ENCODE measurements at places on chromosomes 6 and 20.
A peak's percentile ranks its signal among the peaks of the same experiment; 100 is the strongest.

GRCh38 chr6:163627274-163628062 is 212.9 kb downstream of the QKI start:
- DNase-seq: no peak

DNA sequence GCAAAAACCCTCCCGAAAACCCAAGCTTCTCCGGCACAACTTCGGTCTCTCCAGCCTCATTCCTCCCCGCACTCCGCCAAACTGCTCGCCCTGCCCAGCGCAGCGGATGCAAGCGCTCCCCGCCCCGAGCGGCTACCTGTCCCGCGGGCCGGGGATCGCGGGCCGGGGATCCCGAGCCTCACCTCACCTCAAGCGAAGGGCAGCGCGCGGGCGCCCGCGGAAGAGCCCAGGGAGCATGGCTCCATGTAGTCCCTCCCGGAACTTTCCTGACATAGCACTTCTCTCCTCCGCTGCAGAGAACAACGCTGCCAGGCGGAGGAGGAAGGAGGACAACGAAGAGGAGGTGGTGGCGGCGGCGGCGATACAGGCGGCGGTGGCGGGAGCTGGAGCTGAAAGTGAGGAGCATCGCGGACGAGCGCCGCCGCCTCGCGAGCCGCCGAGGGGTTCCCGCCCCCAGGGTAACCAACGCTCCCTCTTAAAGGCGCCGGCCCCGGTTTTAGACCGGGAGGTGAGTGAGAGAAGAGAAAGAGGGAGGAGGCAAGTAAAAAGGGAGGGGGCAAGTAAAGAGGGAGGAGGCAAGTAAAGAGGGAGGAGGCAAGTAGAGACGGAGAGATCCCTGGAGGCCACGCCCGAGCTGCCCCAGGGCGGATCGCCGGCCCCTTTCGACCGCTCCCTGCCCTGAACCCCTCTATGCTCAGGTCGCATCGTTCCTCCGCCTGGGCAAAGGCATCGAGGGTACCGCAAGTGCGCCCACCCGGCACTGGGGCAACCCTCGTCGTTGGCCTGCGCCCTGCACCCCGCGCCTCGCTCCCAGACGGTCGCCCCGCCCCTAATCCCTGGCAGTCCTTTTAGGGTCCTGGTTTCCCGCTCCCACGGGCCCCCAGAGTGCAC is at the start of gene GPR63:
GPR63 (minus strand) TSS at position 397 of the 891 bp plus-strand sequence. CDS start 37,746 bp downstream, outside the sequence.
- DNase-seq: peak; percentile 86

DNA sequence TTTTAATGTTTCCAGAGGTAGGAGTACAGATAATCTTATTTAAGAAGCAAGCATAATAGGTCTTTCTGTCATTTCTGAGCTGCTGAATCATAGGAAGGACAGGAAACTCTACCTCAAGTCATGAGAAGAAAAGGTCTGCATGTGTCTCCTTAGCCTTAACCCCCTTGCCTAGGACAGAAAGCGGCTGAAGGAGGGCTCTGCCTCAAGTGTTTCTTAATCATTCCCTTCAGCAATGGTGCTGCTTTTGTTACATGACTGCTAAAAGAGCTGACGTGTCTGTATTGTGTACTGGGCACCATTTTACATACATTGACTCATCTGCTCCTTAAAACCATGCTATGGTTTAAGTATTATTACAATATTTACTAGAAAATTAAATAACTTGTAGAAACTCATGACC is 564.0 kb upstream of the AGPAT4 start:
- no peak for DNase-seq

DNA sequence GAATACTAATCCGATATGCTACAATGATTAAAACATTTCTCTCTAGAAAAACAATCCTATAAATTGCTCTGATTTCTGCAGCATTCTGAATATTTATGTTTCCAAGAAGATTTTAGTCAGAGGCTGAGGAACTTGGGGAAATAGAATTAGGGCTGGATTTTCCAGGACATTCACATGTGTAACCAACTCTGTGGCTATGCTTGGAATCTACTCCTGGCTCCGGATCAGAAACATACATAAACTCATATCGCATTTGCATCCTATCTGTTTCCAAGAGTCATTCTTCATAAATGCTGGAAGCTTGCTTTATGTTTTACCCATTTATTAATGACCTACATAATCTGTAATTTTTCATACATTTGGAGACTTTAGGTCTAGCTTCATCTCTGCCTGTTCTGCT is 459.9 kb upstream of the MARCKS start:
- DNase-seq: no peak

DNA sequence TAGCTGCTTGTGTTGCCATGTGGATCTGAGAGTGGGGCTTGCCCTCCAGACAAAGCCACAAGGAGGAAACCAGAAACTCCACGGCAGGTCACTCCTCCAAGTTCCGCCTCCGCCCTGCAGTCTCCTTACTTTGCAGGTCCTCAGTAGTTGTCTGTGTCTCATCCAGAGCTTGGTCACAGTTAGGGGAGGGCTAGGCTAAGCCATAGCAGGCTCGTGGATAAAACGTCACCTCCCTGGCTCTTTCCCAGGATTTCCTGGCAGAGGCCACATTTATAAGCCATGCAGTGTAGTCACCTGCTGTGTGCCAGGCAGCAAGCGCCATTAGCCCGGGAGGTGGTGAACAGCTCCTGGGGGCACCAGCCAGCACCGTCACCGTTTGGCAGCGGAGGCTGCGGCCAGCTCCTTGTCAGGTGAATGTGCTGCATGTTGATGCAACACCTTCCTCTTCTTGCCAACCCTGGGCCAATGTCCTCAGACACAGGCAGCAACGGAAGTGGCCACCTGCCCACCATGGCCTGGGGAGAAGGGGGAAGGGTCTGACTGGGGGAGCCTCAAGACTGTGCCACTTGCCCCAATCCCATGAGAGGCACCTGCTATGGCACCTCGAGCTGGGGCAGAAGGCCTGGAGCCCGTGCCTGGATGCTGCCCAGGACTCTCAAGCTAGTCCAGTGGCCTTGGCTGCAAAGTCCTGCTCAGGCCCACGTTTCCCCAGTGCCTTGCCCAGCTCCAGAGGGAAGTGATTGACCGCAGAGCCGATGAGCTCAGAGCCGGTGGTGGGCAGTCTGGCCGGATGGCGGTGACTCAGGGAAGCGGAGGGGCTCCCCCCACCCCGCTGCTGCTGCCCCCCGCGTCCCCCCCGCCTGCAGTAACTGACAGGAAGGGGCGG is 39.0 kb upstream of the SLCO4A1 start:
- DNase-seq: no peak

GRCh38 chr6:136034422-136034821 is 182.9 kb downstream of the PDE7B start:
- no peak for DNase-seq

DNA sequence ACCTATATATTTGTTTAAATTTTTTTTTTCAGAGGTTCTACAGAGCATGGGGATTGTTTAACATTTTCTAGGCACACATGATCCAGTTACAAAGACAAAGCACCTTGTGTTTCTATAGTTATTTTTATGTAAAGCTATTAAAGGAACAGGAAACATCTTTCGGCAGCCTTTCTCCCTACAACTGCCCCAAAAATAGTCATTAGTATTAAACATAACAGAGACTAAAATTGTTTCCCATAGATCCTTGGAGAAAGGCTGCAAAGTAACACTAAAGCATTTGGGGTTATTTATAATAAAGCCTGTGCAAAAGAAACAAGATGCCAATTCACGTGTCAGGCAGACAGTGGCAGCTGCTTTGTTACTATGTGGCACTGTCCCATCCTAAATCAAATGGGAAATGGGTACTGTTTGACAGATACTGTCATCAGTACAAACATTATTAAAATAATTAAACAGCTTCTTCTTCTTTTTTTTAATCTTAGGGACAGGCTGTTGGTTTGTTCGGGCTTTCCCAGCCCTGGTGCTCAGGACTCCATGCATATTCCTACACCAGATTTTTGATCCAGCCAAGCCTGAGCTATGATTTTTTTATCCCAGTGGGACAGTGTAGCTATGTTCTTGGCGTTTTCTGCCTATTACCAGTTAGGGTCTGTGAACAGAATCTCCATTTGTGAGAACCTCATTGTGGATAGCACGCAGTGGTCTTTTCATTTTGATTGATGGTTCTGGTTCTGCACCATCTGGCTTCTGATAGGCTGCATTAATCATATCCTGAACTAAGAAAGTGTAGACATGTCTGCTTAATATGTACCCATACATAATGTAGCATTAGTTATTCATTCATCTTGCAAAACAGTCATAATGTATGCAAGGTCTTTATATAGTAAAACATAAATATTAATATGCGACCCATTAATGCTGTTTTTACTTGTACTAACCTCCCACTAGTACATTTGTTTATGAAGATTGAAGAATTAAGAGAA is 460.4 kb upstream of the SOX4 start:
- DNase-seq: peak; percentile 55

DNA sequence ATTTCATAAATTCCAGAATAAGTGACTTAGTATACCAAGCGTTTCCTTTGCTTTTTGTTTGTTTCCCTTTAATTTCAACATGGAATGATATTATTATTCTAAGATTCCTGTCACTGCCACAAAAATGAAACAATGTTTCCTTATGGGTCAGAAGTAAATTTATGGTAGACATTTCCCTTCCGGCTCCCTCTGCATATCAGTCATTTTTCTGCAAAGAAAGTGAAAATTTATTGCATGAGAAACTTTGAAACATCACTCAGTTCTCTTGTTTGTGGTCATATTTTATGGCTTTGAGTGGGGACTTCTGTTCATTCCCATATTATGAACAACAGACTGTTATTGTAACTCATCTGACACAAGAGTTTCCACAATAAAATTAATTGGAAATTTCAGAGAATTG is 97.8 kb downstream of the NKAIN2 start:
- DNase-seq: no peak

GRCh38 chr20:58528412-58528811 is 13.2 kb upstream of the APCDD1L start:
- DNase-seq: no peak

- DNase-seq: no peak
Observed at GRCh38 chr6:45617441-45617840, 239.7 kb upstream of the SUPT3H start.

DNA sequence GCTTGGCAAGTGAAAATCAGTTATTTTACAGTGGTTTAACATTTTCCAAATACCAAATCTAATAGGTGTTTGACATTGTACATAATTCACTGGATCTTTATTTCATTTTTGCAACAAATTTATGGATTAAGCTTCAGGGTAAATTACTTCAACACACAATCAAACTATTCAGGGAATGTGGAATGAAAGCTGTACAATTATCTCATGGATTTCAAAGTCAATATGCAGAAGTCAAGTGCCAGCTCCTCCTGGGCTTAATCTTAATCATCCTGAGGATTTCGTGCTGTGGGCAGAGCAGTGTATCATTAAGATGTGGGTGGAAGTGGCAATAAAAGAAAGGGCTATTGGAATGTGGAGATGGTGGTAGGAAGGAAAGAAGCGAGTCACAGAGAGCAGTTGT is 548.8 kb downstream of the COL12A1 start:
- no peak for DNase-seq

DNA sequence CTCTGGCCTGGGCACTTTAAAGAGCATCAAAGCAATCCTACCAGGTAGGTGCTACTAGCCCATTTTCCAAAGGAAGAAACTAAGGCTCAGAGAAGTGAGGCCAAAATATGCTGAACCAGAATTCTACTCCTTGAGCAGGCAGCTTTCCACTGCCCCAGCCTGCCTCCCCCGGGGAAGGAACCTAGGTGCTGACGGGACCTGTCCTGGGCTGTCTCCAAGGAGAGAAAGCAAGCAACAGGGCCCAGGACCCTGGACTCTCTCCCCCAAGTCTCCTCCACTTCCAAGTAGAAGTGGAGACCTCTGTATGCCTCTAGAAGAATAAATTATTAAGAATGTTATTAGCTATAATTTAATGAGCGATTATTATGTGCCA is 159.5 kb downstream of the MRPL14 start:
- DNase-seq: no peak

GRCh38 chr20:35091816-35092523 is 637 bp downstream of the TRPC4AP start:
- no peak for DNase-seq

DNA sequence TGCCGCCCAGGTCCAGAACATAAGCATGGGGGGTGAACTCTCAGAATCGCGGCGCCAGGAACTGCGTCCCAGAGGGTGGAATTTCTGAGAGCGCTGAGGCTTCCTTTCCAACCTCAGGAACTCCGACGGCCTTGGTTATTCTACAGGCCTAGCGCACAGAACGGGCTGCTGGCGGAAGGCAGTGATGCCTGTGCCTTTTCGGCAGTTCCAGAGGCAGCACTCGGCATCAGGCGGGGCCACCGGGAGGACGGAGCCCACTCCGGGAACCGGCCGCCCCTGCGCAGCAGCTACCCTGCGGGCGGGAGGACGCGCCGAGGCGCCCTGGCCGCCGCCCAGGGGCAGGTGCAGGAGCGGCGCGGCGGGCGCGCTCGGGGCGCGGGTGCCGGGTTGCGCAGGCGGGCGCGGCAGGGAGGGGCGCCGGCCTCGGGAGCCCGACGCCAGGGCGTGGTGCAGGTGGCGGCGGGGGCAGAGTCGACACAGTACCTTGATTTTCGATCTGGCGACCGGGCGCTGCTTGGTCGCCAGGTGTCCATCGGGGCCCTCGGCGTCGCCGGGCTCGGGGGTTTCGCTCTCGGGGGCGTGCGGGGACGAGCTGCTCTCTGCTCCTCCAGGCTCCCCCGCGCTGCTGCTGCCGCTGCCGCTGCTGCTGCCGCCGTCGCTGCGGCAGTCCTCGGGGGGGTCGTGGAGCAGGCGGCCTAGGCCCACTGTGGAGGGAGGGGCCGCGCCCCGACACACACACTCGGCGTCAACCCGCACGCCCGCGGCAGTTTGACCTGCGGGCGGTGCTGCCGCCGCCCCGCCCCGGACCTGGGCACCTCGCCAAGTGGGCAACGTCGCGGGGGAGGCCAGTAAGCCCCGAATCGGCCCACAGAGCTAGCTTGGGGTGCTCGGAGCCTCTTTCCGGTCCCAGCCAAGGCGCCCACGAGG is 1.3 kb downstream of the OVOL2 start:
- DNase-seq: peak; percentile 80

GRCh38 chr6:14719270-14719669 is 526.6 kb upstream of the JARID2 start:
- no peak for DNase-seq

GRCh38 chr6:85096976-85097375 is 332.6 kb upstream of the TBX18 start:
- DNase-seq: no peak

DNA sequence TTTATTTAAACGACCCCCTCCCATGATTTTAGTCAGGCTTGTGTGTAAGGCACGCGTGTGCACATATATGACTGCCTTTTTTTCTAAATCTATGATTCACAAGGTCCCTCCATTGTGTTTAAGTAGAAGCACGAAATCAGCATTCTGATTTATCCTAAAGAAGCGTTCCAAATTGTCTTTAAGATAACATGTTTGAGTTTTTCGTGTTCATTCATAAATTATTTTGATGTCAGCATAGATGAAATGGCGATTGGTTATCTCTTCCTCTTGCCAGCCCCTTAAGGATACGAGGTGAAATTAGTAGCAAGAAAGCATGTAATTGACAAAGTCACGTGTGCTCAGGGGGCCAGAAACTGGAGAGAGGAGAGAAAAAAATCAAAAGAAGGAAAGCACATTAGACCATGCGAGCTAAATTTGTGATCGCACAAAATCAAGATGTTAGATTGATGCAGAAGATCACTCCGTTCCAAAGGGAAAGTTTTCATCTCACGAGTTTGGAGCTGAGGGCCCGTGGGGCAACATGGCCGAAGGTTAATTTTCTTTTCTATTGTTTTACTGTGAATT is at the start of gene LIN28B:
LIN28B (plus strand) TSS at position 377 of the 564 bp plus-strand sequence; CDS start at position 521, 144 bp downstream.
- no peak for DNase-seq

Measured in NCI-H146 (cell line).